ENCODE measurements at places on chromosomes 13 and 19.

- DNase-seq, result no peak
- H3K4me3 ChIP-seq, result no peak overlapping the region
- no peaks in the 10 kb centered on the region for H3K27me3 ChIP-seq
- no peaks in the 10 kb centered on the region for H3K4me1 ChIP-seq
- H3K36me3 ChIP-seq, result peaks cover 86% of the 10 kb centered on the region
These were observed 8.0 kb upstream of the EPN1 start for GRCh38 chr19:55667006-55667381.

DNA sequence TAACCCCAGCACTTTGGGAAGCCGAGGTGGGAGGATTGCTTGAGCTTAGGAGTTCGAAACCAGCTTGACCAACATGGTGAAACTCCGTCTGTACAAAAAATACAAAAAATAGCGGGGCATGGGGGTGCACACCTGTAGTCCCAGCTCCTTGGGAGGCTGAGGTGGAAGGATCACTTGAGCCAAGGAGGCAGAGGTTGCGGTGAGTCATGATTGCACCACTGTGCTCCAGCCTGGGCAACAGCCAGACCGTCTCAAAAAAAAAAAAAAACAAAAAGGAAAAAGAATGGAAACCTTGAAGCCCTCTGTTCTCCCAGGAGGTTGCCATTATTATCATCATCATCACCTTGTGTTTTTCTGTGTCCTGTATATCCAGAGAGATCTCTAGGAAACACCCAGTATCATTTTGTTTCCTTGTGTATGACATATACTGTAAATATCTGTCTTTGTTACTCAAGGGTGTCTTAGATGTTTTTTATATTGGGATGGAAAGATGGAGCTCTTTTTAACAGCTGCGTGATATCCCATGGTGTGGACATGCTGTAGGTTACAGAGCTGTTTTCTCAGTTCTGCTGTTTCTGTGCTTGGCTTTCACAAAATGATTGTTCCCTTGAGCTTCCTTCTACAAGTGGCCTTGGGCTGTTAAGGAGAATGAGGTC is 11.8 kb downstream of the CHAF1A start:
- H3K4me1 ChIP-seq, result no peaks in the 10 kb centered on the region
- no peak for DNase-seq
- no peak overlapping the region for H3K27ac ChIP-seq
- no peaks in the 10 kb centered on the region for H3K27me3 ChIP-seq

- no peaks in the 10 kb centered on the region for H3K36me3 ChIP-seq
- no peaks in the 10 kb centered on the region for H3K4me1 ChIP-seq
- no peaks in the 10 kb centered on the region for H3K27me3 ChIP-seq
- DNase-seq, result no peak
These were observed 598.1 kb downstream of the UQCRFS1 start for GRCh38 chr19:28614634-28615545.

GRCh38 chr13:23081901-23082300 is 98.9 kb upstream of the SGCG start:
- H3K4me3 ChIP-seq, result no peak overlapping the region
- no peak overlapping the region for H3K27ac ChIP-seq
- H3K36me3 ChIP-seq, result no peaks in the 10 kb centered on the region
- no peaks in the 10 kb centered on the region for H3K4me1 ChIP-seq
- H3K27me3 ChIP-seq, result no peaks in the 10 kb centered on the region

DNA sequence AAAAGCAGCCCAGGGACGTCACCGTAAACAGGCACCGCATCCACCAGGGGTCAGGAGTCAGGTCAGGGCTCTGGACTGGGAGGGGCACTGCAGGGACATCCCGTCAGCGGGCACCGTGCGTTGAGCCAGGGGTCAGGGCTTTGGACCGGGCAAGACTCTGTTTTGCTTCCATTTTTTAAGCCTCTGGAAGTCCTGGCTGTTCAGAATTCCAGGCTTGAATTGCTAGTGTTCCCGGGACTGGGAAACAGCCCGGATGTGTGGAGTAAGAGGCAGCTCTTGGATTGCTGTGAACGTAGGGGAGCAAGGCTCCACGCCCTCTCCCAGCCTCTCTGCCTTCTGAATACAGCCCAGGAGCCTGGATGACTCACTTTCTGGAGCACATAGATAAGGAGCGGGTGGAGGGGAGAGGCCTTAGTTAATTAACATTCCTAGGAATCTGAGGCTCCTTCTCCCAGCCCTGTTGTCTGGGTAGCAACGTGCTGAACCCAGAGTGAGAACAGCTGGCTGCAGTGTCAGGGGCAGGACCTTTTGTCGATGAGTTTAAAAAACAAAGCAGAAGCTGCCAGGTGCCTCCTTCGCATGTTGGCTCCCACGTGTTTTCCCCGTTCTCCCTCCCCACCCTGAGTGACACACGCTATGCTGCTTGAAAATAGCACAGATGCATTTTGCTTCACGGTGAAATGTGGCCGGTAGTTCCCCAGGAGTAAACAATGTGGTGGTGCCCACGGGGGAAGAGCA is 21.9 kb downstream of the ATP11A start:
- no peaks in the 10 kb centered on the region for H3K4me1 ChIP-seq
- no peak overlapping the region for H3K27ac ChIP-seq
- no peak for DNase-seq
- H3K27me3 ChIP-seq, result no peaks in the 10 kb centered on the region
- H3K36me3 ChIP-seq, result no peaks in the 10 kb centered on the region
- no peak overlapping the region for H3K4me3 ChIP-seq

- no peaks in the 10 kb centered on the region for H3K4me1 ChIP-seq
- no peak overlapping the region for H3K4me3 ChIP-seq
- no peak for DNase-seq
- H3K27me3 ChIP-seq, result no peaks in the 10 kb centered on the region
- H3K27ac ChIP-seq, result no peak overlapping the region
- H3K36me3 ChIP-seq, result no peaks in the 10 kb centered on the region
These were observed 36.8 kb downstream of the SERP2 start for GRCh38 chr13:44410328-44410859.

DNA sequence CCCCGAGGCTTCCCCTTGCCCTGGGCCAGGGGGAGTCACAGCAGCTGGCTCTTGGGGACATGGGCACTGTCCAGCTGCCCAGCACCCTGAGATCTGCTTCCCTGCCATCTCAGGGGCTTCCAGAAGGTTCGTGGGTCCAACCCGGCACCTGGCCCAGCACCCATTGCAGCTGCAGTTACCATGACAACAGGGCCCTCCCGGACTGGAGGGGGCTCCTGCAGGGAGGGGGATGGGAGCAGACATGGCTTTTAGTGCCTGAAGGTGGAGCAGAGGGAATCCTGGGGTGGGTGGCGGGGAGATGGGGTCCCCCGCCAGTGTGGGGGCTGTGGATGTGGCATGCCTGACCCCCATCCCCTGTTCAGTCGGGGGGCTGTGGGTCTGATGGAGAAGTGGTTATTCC is 14.7 kb downstream of the PIN1 start:
- no peaks in the 10 kb centered on the region for H3K4me1 ChIP-seq
- H3K36me3 ChIP-seq, result peaks cover 15% of the 10 kb centered on the region
- no peak overlapping the region for H3K27ac ChIP-seq
- no peaks in the 10 kb centered on the region for H3K27me3 ChIP-seq
- H3K4me3 ChIP-seq, result no peak overlapping the region

DNA sequence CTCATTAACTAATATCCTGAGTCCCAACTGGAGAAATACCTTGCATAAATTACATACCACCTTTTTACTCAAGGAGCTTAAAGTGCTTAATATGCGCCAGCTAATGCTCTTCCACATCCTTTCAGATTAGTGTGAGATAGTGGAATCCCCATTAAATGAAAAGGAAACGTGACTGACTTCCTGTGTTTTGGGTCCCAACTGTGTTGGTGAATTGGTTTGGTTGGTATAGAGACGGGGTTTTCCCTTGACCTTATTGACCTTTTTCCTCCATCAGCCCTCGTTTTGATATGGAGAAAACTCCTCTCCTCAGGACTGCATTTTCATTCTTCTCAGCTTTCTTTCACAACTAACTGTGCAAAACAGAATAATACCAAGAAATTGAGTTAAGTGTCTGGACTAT is 163.5 kb downstream of the PAN3 start:
- H3K27me3 ChIP-seq, result no peaks in the 10 kb centered on the region
- no peak for DNase-seq
- no peak overlapping the region for H3K4me3 ChIP-seq
- peaks cover 6% of the 10 kb centered on the region for H3K4me1 ChIP-seq
- H3K27ac ChIP-seq, result no peak overlapping the region

DNA sequence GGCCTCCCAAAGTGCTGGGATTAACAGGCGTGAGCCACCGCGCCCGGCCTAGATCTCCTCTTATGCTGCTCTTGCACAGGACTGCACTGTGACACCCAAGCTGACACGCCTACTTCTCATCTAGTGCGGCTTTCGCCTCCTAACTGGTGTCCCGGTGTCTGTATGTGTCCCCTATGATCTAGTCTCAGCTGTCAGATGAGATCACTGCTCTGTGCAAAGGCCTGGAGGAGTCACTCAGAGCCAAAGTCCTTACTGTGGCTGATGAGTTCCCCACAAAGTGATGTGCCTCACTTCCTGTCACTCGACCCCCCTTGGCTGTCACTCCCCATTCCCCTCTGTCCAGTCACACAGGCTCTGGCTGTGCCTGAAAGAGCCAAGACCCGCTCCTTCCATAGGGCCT is 2.5 kb downstream of the ZNF556 start:
- no peaks in the 10 kb centered on the region for H3K4me1 ChIP-seq
- DNase-seq, result no peak
- no peak overlapping the region for H3K27ac ChIP-seq

DNA sequence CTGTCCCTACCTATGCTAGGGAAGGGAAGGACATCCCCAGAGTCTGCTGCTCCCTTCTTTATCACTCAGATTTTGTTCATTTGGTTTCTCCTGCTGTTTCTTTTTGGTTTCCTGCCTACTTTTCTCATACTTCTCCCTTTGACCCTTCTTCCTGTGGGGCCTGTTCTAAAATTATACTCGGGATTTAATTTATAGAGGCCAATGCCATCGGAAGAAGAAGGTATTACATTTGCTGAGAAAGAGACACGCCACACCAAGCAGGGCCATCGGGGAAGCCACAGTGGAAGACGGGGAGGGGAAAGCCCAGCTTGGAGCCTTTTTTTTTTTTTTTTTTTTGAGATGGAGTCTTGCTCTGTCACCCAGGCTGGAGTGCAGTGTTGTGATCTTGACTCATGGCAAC is 46.8 kb upstream of the FARP1 start:
- no peaks in the 10 kb centered on the region for H3K27me3 ChIP-seq
- DNase-seq, result no peak
- H3K27ac ChIP-seq, result no peak overlapping the region

DNA sequence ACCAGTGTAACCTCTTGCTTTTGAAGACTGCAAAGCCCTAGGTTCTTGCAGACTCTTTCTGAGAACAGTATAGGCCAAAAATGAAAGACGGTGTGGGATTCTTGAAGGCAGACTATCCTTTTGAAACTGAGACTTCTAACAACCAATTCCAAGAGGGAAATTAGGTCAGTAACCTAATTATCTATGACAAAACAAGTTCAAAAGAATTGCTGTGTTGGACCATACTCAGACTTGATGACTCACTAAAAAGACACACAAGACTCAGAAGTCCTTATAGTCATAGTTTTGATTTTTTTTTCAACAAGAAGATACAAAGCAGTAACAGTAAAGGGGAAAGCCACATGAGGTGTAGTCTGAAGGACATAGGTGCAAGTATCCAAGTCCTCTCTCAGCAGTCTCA is 624.0 kb upstream of the GPC6 start:
- H3K4me3 ChIP-seq, result no peak overlapping the region
- H3K27ac ChIP-seq, result no peak overlapping the region
- DNase-seq, result no peak
- H3K27me3 ChIP-seq, result no peaks in the 10 kb centered on the region
- H3K36me3 ChIP-seq, result no peaks in the 10 kb centered on the region

DNA sequence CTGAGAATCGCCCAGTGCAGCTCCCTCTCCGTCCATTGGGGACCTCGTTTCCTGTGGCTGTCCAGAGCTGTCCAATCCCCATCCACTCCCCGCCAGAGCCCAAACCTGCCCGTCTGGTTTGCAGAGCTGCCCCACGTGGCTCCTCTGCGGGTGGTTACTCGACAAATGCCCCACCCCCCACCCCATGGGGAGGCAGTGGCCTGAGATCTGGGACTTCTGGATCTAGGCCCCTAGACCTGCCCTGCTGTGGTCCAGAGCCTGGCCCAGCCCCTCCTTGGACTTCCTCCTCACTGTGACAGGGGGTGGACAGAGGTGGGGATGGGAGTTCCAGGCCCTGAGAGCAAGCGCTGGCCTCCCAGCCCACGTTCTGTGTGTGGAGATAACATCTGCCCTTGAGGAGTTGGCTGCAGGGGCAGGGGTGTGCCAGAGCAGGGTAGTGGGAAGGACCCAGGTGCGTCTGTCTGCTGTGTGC is 29.1 kb downstream of the PAK4 start:
- no peaks in the 10 kb centered on the region for H3K27me3 ChIP-seq
- DNase-seq, result no peak
- H3K4me3 ChIP-seq, result no peak overlapping the region
- no peaks in the 10 kb centered on the region for H3K36me3 ChIP-seq
- H3K27ac ChIP-seq, result no peak overlapping the region

- DNase-seq, result no peak
- H3K27ac ChIP-seq, result no peak overlapping the region
- H3K36me3 ChIP-seq, result no peaks in the 10 kb centered on the region
- H3K4me1 ChIP-seq, result no peaks in the 10 kb centered on the region
- no peaks in the 10 kb centered on the region for H3K27me3 ChIP-seq
- H3K4me3 ChIP-seq, result no peak overlapping the region
These were observed 1690.0 kb downstream of the PCDH9 start for GRCh38 chr13:65540175-65540574.

DNA sequence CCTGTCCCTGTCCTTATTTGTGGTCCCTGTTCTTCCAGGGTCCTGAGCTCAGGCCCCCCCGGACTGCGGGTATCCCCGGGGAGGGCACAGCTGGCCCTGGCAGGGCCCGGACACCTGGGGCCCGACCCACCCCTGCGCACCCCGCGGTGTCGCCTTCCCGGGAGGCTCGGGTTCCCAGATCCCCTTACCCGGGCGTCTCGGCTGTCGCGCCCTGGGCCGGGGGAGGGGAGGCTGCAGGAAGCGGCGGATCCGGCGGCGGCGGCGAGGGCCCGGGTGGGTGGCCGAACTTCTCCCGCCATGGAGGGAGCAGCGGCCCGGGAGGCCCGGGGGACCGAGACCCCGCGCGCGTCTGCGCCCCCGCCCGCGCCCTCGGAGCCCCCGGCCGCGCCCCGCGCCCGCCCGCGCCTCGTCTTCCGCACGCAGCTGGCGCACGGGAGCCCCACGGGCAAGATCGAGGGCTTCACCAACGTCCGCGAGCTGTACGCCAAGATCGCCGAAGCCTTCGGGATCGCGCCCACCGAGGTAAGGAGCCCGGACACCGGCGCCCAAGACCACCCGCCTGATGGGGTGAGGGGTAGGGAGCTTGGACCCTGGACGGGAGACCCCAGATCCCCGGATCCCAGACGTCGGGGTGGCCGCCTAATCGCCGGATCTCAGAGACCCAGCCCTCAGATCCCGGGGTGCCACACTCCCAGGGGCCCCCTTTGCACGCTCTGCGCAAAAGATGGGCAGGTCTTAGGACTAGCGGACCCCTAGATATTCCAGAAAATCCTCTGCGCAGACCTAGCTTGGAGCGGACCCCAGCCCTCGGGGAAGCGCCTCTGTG is at the start of gene GIPC3:
Gene GIPC3 (plus strand): TSS at position 178 of the 826 bp plus-strand sequence. CDS start 120 bp downstream, at position 298.
- DNase-seq, result no peak
- H3K4me1 ChIP-seq, result peaks cover 4% of the 10 kb centered on the region
- H3K27me3 ChIP-seq, result no peaks in the 10 kb centered on the region
- H3K27ac ChIP-seq, result no peak within 1 kb of the TSS
